ENCODE measurements at places on chromosomes 5 and 9. TPM values are rescaled to one million over a fixed set of nuclear protein-coding genes. Genes with fewer than 3 reads are reported as not detected.

Gene NACC2
- 9.2 TPM for total RNA-seq

Gene PCDHA3
- not detected for total RNA-seq

Gene PCSK1
- total RNA-seq: not detected

Gene TOR4A
- 5.4 TPM for total RNA-seq

Gene C9orf153
- total RNA-seq: 1.9 TPM

Gene PDE6A
- total RNA-seq: not detected

Gene LRRC14B
- total RNA-seq: not detected

Gene LEAP2
- 0.21 TPM for total RNA-seq

Gene SPEF2
- total RNA-seq: 2.9 TPM

Gene CCNJL
- 0.94 TPM for total RNA-seq

Gene CD14
- total RNA-seq: 138 TPM

Gene ARHGEF37
- not detected for total RNA-seq

Gene PCDHA7
- total RNA-seq: not detected

Gene POLK
- 25.7 TPM for total RNA-seq

Gene ZNF608
- 0.84 TPM for total RNA-seq

Gene PIP5K1B
- 1.5 TPM for total RNA-seq
